ENCODE measurements at places on chromosomes 13 and 19.

- no peak for DNase-seq
Measured at GRCh38 chr13:25872481-25873241, 179.2 kb downstream of the SHISA2 start.

DNA sequence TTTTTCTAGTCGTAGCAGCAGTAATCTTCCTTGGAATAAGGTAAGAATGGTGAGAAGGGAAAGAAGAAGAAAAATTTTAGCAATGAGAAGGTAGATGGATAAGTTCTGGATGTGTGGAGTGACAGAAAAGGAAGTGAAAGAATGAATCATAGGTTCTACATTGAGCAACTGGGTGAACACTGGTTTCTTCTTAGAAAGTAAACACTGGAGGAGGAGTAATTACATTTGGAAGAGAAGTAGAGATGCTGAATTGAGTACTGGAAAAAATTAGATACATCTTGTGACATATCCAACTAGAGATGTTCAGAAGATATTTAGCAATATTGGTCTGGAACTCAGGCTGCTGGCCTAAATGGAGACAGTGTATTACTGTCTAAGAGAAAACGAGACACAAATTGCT lies 148.5 kb downstream of the GPC5 start:
- DNase-seq, result no peak

DNA sequence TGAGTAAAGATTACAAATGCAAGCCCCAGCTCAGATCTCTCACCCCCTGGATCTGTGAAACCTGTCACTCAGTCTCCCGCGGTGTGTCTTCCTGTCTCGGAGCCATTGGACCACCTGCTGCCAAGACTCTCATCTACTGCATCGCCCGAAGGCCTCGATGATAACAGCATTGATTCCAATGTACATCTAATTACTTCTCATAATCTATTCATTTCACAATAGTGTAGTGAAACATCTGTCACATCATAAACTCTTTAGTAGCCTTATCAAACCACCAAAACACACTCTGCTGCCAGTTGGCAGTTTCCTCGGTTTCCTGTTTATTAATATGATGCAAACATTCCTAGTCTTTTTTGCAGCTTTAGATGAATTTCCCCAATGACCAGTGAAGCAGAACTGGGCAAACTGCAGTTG lies 220.3 kb downstream of the POU4F1 start:
- no peak for DNase-seq

GRCh38 chr19:6737873-6738786 lies 750 bp upstream of the GPR108 start:
- DNase-seq, result peak; percentile 64

- no peak for DNase-seq
Measured at GRCh38 chr13:42396501-42396900, 124.5 kb downstream of the AKAP11 start.

DNA sequence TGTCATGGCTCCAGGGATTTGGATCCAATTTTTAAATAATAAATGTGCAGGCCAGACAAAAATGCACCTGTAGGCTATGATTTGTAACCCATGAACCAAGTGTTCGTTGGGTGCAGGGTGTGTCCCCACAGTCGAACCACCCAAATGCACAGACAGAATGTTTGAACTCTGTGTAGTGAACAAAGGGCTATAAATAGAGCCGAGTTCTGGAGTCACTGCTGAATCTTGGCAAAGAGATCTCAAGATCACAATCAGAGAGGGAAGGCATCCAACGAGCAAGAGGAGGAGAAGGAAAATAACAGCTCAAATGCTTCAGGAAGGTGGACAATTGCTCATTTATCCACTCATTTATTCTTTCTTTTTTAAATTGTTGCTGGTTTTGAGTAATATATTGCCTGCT lies 547.9 kb downstream of the FGF9 start:
- no peak for DNase-seq

DNA sequence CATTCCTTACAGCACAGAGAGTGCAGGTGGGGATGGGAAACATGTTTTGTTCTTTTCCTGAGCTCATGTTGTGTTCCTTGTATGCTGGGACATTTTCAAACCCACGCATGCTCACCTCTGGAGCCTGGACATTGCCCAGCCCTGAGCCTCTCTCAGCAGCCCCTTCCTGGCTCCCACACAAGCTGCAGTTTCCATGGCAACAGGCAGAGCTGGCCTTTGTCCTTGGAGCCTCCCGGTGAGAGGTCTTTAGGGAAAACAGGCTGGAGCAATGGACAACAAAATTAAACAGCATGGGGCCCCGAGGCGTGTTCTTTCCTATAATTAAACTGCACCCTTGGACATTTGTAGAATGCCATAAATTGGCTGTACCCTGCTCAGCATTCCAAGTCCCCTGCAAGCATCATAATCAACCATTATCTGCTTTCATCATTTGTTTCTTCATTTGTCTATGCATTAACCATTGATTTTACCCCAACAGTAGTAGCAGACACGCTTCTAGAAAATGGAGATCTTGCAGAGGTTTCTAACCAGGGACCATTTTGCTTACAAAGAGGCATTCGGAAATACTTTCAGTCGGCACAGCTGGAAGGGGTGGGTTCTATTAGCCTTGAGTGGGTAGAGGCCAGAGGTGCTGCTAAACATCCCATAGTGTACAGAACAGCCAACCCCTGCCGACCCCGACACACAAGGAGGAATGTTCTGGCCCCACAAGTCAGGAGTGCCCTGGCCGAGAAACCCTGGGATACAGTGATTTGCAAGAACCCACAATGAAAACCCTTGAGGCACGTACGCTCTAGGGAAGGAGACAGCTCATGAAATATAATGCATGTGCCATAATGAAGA lies 133.4 kb upstream of the PEG3 start:
- no peak for DNase-seq

- DNase-seq, result no peak
Measured at GRCh38 chr19:46427518-46428045, 1.2 kb downstream of the PNMA8C start.

DNA sequence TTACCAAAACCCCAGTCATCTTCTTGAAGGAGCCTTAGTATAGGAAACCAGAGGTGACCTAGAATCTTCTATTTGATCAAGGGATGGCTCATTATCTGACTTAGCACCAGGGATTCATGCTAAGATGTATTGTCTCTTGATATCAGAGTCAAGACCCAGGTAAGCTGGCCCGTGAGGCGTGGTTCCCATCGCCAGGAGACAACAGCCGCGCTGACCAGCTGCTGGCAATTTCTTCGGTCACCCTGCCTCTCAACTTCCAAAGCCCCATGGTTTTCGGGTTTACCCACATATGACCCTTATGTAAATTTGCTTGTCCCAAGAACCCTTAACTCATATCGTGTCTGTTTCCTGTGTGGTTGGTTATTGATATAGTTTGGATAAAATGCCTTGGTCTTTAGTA lies 77.7 kb upstream of the VSTM2B start:
- no peak for DNase-seq

Data from stimulated activated CD4-positive, alpha-beta T cell treated with anti-CD3 and anti-CD28 coated beads, Interleukin-1b, Interleukin-23, amount 100 ng/mL, for 4 hours (primary cell).